ENCODE measurements at places on chromosomes 2 and 18.

DNA sequence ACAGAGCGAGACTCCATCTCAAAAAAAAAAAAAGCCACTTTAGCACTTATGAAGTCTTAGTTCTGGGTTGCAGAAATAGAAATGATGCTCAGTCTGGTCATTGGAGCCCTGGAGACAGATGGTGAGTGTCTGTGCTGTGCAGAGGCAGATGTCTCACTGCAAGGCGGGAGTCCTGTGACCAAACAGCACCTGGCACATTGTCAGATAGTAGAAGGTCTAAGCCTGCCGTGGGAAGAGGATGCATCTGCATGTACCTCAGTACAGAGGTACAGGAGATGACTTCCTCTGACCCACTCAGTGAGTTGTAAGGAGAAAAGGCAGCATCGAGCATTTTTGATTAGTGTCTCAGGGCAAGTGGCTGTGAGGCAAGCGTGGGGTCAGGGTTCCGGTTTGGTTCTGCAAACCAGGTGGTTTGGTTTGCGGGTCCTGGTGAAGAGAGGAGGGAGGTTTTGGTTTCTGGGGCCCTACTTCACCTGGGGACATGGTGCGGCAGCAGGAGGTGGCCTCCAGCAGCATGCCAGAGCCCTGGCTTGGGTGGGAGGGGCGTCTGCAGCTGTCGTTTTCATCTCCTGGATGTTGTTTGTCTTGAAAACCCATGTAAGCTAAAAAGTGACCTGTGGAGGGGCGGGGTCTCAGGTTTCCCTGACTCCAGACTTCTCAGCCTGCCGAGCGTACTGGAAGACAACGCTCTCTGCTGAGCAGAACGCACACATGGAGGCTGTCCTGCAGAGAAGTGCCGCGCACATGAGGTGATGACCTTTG, 3.8 kb downstream of the RBFA start:
- DNase-seq, result no peak

DNA sequence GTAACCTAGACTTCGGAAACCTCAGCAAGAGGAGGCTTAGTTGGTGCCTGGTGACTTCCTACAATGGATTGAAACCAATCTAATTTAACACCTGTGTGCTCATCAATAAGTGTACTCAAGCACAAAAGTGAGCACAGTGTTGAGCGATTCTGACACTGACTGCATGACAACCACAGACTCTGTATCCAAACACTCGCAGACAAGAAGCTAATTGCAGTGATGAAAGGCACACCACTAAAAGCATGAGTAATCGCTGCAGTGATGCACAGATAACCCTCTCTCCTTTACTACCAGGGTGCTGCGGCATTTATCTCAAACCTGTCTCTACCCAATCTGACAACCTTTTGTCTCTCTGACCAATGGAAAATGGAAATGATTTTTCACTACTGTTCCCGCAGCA, 168.1 kb downstream of the AFF3 start:
- DNase-seq, result no peak

DNA sequence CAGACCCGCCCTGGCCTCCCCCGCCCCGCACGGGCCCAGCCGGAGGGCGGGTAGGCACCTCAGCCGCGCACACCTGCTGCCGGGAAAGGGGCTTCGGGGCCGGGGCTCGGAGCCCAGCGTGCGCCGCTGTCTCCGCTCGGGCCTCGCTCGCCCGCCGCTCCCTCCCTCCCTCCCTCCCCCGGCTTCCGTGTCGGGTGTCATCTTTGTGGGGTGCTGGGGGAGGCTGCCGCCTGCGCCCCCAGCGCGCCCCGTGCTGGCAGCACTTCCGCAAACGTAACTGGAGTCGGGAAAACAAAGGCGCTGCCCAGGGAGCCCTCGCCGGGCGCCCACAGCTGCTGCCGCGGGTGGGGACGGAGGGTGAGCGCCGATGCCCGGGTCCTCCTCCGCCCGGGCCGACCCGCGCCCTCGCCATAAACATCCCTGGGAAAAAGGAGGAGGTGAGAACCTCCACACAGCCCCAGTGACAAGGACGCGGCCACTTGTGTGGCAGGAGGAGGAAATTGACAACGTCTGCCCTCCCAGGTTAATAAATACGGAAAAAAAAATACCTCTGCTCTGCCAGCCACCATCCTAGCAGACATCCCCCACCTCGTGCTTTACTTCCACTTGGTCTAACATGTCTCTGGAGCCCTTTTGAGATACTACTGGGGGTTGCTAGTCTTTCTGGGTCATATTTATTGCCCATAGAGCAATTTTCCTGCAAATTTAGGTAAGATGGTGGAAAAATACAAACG, 550 bp downstream of the MFSD6 start:
- DNase-seq, result peak; percentile 82

DNA sequence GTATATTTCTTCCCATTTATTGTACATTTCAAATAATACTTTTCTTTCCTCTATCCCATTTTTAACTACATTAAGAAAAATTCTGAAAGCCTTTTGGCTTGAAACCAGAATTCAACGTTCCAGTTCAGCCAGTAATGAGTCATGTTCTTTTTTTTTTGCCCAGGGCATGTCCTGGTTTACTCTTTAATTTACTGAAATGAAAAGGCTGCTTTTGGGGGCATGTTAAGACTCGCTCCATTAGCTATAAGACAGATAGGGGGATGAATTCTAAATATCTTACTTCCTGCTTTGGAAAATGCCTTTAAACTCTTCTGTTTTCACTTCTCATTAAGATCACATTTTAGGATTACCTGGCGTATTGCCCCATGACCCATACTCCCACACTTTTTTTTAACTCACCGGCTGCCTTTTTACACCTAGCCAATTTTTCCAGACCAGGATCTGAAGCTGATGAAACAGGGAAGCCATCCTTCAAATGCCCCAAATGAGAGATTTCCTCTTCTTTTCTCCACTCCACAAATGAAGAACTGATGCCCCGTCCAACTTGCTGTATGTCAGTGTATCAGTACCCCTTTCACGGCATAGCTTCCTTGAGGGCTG, 585 bp downstream of the ABCA12 start:
- no peak for DNase-seq

- DNase-seq, result no peak
These were observed 20.8 kb downstream of the COPS7B start for GRCh38 chr2:231807020-231807419.

GRCh38 chr18:61388010-61388409, 54.8 kb downstream of the CDH20 start:
- no peak for DNase-seq

DNA sequence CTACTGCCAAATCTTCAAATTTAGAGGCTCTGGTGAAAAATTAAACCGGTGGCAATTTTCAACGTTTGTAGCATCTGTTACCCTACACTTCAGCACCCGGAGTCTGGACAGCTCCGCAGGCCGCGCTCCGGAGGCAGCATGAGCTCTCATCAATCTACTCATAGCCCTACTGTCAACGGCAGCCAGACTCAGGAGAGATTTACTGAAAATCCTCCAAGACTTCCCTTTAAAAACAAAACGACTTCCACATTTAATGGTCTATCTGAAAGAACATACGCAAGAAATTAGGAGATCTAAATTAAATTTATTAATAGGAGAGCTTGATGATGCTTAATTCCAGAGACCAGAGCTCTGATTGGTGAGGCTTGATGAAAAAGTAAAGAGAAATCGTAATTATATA, 970 bp upstream of the ADCYAP1 start:
- peak; percentile 15 for DNase-seq

- no peak for DNase-seq
These were observed 194.8 kb upstream of the DOK6 start for GRCh38 chr18:69205925-69206324.

- DNase-seq, result no peak
These were observed 23.3 kb upstream of the EXOC6B start for GRCh38 chr2:72849138-72849462.

GRCh38 chr2:150977296-150977695, 284.4 kb downstream of the RBM43 start:
- no peak for DNase-seq

DNA sequence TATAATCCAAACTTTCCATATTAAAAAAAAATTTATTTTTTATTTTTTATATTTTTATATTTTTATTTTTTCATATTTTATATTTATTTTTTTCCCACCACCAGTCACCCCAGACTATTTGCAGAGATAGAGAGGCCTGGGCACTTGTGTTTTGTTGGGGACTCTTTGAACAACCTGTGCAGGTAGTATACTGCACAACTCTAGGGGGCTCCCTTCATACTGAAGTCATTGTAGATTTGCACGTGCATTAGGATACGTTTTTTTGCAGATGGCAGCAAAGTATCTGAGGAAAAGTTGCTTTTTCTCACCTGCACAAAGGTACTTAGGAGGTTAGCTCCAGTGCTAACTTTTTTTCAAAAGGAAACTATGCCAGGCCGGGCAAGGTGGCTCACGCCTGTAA, 73.9 kb upstream of the TANC1 start:
- DNase-seq, result no peak

DNA sequence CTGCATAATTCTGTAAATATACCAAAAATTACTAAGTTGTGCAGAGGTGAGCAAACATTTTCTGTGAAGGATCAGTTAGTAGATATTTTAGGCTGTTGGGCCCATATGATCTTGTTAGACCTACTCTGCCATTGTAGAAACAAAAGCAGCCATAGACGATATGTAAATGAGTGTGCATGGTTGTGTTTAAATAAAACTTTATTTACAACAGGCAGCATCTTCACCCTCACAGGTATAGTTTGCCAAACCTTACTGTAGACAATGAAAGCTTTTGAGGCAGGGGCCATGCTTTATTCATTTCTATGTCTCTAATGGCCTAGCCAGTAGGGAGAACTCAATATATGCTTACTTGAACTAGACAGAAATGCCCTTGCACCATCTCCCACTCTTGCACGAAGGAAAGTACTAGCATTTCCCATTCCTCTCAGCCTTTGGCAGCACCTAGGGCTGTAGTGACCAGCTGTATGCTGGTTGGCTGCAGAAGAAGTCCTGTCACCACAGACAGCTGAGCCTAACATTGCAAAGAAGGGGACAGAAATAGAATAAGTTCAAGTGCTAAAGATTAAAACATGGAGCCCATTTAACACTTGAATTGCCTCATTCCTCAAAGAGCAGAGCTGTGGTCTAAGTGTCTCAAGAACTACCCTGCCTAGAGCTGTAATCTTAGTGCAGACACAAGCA, 305.1 kb upstream of the MGAT5 start:
- DNase-seq, result no peak

GRCh38 chr2:202016579-202017227, 17.0 kb upstream of the FZD7 start:
- no peak for DNase-seq

DNA sequence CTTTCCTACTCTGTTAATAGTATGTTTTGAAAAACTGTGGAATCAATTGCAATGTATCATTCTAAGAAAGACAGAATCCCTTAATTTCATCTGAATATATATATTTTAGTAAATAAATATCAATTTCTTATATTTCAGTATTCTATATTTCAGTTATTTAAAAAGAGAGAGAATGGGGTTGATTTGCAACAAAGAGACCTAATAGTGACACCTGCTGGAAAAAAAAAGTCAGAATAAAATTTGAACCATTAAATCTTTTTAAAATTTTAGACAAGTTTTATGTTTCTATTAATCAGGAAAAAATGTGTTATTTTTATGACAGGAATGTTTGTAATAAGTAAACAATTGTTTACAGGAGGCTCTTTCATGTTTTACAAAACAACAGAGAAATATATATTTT, 20.7 kb upstream of the CCNT2 start:
- DNase-seq, result peak; percentile 9

DNA sequence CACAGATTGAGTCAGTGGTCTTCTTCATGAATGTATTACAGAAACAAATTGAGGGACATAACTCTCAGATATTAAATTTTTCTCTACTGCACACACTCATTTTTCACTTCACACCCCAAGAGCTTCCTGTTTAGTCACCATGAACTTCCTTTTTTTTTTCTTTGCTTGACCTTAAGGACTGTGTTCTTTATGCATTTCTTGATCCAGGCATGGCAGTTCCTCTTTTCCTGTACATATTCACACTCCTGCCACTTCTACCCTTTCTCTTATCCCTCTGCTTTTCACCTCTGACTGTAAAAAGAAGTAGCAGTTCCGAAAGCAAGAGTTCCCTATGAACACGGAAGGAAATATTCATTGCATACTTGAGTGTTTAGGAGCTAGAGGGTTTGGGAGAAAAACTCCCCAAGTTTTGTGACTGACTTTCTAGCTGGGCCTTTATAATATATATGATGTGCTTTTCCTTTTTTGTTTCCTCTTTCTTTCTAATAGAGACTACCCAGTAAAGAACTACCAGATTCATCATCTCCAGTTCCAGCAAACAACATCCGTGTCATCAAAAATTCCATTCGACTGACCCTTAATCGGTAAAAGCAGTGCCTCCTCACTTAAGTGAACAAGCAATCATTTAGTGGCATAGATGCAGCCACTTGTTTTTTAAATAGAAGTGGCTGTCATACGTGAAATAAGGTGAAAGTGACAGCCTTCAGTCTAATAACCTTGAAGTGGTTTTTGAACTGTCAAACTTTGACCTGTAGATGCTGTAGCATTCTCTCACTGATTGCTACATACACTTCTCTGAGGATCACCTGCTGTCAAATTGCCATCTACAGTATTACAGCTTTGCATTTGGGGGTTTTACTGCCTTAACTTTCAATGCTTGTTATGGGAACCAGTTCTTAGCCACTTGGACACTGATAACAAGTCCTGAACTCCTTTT, 40.8 kb downstream of the PAPOLG start:
- no peak for DNase-seq

- no peak for DNase-seq
These were observed 122.6 kb downstream of the LRP1B start for GRCh38 chr2:142008135-142008744.

DNA sequence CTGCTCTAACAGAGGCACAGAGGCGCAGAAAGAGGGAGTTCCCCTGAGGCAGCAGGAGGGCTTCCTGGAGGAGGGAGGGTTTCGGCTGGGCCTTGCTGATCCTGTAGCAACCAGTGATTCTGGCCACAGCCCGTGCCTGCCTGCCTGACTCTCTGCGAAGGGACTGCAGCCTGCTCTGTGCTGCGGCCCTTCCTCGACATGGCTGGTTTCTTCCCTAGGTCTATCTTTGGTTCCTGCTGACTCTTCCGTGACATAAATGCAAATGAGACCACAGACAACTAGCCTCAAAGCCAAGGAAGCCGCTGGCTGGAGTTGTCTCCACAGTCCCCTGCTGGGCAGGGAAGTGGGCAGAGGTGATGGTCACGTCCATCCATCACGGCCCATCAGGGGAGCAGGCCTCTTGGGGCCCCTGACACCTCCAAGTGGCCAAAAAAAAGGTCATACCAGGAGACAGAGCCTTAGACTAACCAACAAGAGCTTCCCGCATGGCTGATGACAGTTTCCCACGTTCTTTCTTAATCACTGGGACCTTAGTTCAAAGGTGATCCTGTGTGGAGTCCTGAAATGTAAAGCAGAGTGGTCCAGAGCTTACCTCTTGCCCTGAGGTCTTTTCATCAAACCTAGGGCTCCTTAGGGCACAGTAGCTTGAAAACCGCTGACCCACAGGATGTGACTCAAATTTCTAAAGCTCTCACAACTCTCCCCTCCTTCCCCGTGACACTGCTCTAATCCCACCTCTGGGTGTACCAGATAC, 55.3 kb downstream of the HS1BP3 start:
- DNase-seq, result peak; percentile 40

All from CD4-positive, alpha-beta T cell treated with Interleukin-4 for 1 hour (primary cell).